ENCODE measurements at places on chromosomes 11 and 22.
A peak's percentile ranks its signal among the peaks of the same experiment; 100 is the strongest.

GRCh38 chr22:22380098-22381030 lies 128.2 kb downstream of the ZNF280B start:
- DNase-seq = no peak

DNA sequence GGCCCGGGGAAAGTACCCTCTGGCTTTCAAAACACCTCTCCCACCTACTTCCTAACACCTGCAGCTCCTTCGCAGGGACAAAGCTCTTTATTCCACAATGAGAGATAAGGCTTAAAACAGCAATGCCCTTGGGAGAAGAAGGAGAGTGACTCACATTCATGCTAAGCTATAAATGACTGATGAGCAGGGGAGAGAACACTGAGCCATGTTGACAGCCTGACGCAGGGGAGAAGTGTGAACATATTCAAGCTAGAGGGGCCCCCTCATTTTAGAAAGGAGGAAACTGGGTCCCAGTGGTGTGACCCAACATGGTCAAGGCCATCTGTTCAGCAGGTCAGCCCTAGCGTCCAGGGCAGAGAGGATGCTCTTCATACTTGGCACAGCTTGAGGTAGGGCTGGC lies 171.8 kb downstream of the DSCAML1 start:
- no peak for DNase-seq

GRCh38 chr11:128714881-128715280 lies 21.0 kb downstream of the FLI1 start:
- no peak for DNase-seq

DNA sequence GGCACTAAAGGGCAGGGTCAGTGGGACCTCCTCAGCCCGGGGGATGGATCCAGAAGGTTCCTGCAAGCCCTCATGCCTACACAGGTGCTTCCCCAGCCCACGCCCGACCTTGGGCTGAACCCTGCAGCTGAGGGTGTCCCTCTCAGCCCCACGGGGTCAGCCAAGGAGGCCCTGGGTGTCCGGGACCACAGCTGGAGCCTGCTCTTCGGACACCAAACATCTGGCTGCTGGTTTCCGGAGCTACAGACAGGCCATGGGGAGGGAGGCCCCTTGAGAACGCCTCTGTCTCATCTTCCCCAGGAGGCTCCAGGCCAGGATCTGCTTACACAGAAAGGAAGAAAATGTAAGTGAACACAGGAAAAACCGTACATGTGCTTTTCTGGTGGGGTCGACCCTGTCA lies 355.7 kb downstream of the MN1 start:
- no peak for DNase-seq

- DNase-seq = no peak
These were observed 15.9 kb downstream of the ALG9 start for GRCh38 chr11:111855506-111855905.

DNA sequence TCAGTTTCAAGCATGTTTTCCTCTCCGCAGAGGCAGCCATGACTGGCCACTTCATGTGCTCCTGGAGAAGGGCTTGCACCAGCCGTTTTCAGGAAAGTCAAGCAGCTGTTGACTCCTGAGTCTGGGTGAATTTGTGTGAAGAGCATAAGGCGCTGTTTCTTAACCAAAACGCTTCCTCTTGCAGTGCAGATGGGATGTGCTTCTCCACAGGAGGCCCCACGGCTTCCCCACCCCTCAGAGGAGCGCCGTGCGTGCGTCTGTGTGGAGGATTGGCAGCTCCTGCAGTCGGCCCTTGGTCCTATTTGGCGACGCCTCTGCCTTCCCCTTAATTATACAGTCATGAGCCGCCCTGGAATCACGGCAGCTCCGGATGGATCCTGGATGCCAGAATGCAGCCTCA lies 54.1 kb upstream of the B3GAT1 start:
- DNase-seq = no peak

DNA sequence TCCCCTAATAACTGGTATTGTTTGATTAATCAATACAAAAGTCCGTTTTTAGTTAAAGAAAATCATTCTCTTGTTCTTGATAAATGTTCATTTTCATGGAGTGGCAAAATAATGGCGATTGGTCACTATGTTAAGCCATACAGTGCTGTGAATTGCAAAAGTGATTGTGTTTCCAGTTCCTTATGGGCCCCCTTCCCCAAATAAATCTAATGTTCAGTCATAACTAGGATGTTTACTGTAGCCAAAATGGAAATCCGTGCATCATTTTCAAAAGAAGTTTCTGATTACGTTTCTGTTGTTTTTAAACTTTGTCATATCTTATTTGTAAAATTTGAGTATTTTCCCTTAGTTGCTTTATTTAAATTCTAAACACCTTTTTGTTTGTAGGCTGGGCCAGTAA lies 845 bp downstream of the RBM7 start:
- DNase-seq = no peak

DNA sequence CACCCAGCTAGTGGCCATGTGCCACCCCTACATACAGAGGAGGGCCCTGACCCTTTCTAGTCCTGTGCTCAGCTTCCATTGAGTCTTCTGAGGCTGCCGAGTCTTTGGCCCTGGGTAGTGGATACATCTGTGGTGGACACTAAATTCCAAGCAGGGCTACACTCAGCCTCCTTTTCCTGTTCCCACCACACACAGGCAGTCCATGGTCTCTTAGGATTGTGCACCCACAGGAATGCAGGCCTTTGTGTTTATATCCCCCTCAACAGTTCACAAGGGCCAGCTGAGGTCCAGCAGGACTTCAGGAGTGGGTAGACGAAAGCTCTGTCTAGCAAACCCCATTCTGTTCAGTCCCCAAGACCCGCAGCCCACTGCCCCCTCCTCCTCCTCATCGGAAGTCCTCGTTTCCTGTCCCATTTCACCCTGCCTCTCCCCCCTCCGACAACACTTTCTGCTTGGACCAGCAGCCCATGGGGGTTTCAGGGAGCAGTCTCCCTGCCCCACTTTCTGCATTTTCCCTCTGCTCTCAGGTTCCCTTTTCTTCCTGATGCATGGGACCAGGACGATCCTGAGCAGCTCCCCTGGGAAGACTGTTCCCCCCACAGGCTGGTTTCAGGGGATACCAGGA lies 91.8 kb downstream of the SWAP70 start:
- DNase-seq = no peak

GRCh38 chr11:13384908-13385640 lies 77.9 kb downstream of the BTBD10 start:
- DNase-seq = peak; percentile 27

DNA sequence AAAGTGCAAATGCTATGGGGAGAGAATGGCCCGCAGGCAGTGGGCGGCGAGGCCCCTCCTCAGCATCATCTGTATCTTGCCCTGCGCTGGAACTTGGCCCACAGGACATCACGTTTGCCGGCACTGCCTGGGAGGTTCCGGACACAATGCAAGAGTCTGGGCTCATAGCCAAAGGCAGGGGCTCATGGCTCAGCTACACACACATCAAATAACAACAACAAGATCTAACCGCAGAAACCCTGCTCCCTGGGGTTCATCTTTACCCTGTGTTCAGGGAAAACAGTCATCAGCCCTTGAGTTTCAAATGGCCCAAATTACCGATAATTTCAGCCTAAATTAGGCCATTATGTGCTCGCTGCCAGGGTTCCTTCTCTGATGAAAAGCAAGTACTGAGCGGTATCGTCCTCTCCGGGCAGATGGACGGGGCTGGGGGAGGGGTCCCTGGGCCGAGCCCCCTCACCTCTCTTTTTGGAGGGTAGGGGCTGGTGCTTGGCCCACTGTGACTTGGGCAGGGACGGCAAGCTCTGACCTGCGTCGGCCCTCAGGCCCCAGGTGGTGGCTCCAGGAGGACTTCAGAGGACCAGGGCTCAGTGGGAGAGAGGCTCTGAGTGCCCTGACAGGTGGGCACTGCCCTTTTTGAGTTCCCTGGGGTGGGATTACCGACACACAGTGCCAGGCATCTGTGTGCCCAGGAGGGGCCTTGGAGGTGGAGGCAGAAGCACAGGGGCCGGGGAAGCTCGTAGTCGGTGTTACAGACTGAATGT lies 25.0 kb upstream of the GAL start:
- DNase-seq = no peak

- peak; percentile 37 for DNase-seq
These were observed 16.6 kb downstream of the RTN4RL2 start for GRCh38 chr11:57476757-57477506.

DNA sequence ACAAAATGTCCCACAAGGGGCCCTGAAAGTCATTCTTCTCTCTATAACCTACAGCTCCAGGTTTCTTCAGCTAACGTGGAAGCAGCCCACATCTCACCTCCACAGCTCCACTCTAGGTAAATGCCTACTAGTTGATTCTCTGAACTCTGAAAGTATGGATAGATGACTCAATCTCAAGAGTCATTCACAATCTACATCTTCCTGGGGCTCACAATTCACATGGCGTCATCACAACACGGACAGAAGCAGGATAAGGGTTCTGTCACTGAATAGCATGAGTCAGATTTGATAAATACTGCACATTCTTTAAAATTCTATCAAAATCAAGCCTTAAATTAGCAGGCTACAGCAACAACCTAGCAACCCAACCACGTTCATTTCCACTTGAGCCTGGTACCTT lies 96.3 kb downstream of the PLEKHA7 start:
- no peak for DNase-seq

GRCh38 chr11:20729597-20730105 lies 60.3 kb downstream of the NELL1 start:
- no peak for DNase-seq

- no peak for DNase-seq
These were observed 144.1 kb downstream of the CTTN start for GRCh38 chr11:70542406-70542805.
